ENCODE measurements at places on chromosomes 1 and 21. TPM values are rescaled to one million over a fixed set of nuclear protein-coding genes. Genes with fewer than 3 reads are reported as not detected.

OTUD3 gene
- 0.09 TPM for polyA plus RNA-seq

LENEP gene
- polyA plus RNA-seq, result not detected

GRCh38 chr1:241356187-241356518 lies 852 bp downstream of the RGS7 start:
- no peak for DNase-seq

GRCh38 chr1:60898987-60899386 lies 183.4 kb upstream of the NFIA start:
- DNase-seq, result no peak

GRCh38 chr1:65180977-65181376 lies 33.0 kb downstream of the AK4 start:
- DNase-seq, result no peak

GORAB gene
- 1.3 TPM for polyA plus RNA-seq

MCOLN2 gene
- polyA plus RNA-seq, result 3.8 TPM

DNA sequence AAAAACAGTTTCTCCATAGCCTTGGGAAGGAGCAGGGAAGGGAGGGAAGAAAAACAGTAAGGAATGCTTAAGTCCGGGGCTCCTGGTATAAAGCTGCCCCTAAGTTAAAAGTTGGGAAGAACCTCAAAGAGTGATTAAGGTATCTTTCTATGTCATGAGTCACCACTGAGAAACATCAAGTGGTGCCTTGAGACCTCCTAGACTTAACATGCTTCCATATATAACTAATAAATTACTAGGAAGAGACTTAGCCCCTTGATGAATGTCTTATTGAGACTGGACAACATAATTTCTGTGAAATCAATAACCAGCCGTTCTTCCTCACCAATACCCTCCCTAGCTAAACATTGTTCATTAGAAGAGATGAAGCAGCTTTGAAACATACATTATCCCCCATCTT lies 121.8 kb upstream of the SLC44A3 start:
- DNase-seq, result no peak

PLEKHN1 gene
- polyA plus RNA-seq, result 0.68 TPM

DNA sequence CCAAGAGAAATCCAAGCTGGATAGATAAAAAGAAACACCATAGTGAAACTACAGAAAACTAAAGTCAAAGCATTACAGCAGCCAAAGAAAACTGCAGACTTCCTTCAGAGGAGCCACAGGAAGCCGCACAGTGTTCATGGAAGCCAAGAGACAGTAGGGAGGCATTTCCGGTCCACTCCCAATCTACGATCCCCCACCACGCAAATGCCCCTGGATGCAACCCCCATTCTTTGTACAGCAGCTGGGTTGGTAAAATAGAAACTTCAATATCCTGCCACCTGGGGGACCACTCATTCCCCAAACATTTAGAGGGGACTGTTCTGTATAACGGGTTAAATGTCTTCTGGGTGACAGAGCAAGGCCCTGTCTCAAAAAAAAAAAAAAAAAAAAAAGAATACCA lies 43.9 kb upstream of the TSPEAR start:
- DNase-seq, result no peak

GRCh38 chr1:7960165-7960564 lies 1.3 kb upstream of the PARK7 start:
- DNase-seq, result no peak

- peak; percentile 62 for DNase-seq
Observed at GRCh38 chr1:156583821-156584622, 4.5 kb downstream of the TTC24 start.

PADI4 gene
- 5.1 TPM for polyA plus RNA-seq

GRCh38 chr1:182686446-182686845 lies 2.1 kb upstream of the RGS8 start:
- no peak for DNase-seq

SLC1A7 gene
- polyA plus RNA-seq, result 6.4 TPM

GRCh38 chr1:10070206-10070605 lies 37.4 kb downstream of the UBE4B start:
- DNase-seq, result no peak

S100A11 gene
- 429 TPM for polyA plus RNA-seq

DNA sequence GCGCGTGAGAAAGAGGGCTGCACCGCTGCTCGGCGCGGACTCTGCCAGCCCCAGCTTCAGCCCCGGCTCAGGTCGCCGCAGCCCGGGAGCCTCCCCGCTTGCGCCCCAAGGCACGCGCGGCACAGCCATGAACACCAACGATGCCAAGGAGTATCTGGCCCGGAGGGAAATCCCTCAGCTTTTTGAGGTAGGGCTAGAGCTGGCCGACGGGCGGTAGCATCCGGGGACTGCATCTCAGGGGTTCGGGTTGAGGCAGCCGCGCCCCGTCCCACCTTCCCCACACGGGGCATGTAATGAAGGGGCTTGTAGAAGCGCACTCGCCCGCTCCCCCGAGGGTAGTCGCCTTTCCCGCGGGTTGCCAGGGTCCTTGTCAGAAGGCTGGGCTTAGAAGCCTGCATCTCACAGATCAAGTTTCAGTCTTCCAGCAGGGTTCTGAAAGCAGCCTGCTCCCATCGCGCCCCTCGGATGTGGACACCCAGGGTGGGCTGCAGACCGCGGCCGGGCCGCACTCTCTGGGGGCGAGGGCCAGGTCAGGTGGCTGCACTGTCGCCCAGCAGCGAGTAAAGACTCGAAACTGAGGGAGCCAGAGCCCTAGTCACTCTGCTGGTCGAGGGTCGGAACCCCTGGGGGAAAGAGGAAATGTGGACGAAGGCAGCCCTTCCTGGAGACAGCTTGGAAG lies 507 bp downstream of the AK5 start:
- DNase-seq, result no peak

DNA sequence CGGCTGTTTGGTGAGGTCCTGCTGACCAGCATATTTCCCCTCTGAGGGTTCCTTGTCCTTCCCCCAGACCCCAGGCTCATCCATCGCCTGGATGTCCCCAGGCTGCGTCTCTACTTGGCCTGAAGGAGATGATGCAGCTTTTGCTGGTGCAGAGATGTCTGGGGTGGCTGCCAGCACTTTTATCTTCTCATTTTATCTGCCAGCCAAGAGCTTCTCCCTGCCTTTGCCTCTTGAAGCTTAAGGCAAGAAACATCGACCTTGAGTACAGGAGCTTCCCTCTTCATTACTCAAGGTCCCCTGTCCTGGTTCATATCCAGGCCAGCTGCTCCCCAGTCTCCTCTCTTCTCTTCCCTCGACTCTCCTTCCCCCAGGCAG lies 9.2 kb upstream of the H6PD start:
- DNase-seq, result no peak

- DNase-seq, result no peak
Observed at GRCh38 chr21:44872323-44872648, 1.2 kb downstream of the PTTG1IP start.

- no peak for DNase-seq
Observed at GRCh38 chr1:88401313-88401712, 282.8 kb upstream of the PKN2 start.

DNA sequence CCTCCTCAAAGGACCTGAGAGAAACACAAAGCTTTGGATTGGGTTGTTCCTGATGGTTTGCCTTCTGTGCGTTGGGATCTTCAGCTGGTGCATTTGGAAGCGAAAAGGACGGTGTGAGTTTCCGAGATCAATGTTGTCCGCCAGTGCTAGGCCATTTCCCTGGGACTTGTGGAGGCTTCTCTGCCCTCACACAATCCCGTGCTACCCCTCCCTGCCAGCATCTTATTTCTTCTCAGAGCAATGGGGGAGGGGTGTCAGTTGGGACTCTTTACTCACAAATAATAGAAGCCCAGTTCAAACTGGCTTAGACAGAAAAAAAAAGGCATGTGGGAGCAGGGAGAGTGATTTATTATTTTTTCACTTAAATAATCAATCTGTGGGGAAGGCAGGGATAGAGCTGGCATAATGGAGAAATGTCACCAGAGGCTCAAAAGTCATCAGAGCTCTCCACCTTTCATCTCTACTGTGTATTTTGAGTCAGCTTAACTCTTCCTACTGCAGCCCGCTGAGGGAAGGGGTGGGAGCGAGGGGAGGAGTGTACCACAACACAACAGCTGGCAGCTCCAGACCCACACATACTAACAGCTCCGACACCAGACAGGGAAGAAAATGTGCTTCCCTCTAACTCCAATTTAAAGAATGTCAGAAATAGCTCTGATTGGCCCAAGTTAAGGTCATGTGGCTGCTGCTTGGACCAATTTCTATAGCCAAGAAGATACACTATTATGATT lies 22.4 kb downstream of the LY9 start:
- no peak for DNase-seq

PAPPA2 gene
- polyA plus RNA-seq, result not detected

XCL1 gene
- polyA plus RNA-seq, result 123 TPM

- no peak for DNase-seq
Observed at GRCh38 chr1:203202431-203203245, 16.1 kb upstream of the CHI3L1 start.
